Left colon (tissue), 2 donors: ENCODE measurements at places on chromosomes 3 and 15. TPM values are rescaled to one million over a fixed set of nuclear protein-coding genes. Genes with fewer than 3 reads are reported as not detected.

GRCh38 chr3:58559586-58559985, 17.6 kb downstream of the FAM107A start:
- no peak for DNase-seq

GRCh38 chr3:15460891-15461531, 33.6 kb downstream of the EAF1 start:
- DNase-seq, result no peak

The TMOD2 gene
- total RNA-seq, result 3.0 TPM

- no peak for DNase-seq
These were observed 105.0 kb downstream of the GRM7 start for GRCh38 chr3:6965881-6966280.

The NSMCE3 gene
- total RNA-seq, result 3.6 TPM

The HTR3E gene
- total RNA-seq, result 0.50 TPM

- DNase-seq, result peak; percentile 59
These were observed 854 bp downstream of the CLEC3B start for GRCh38 chr3:45026957-45027356.

The TM4SF18 gene
- 0.95 TPM for total RNA-seq

DNA sequence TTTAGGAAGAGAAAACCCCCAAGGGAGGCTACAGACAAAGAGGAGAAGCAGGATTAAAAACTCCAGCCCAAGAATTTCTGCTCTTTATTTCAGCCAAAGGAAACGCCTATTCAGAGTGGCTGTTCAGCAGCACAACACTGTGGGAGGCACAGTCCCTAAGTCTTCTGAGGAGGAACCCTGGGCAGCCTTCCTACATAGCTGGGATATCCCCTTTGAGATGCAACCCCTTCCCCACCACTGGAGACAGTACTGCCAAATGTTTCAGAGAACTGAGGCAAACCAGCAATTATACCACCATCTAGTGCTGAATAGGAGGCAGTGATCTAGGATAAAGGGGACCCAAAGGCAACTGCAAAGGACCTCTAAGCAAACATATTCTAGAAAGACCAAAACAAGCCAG, 168.1 kb downstream of the VPS13C start:
- no peak for DNase-seq

DNA sequence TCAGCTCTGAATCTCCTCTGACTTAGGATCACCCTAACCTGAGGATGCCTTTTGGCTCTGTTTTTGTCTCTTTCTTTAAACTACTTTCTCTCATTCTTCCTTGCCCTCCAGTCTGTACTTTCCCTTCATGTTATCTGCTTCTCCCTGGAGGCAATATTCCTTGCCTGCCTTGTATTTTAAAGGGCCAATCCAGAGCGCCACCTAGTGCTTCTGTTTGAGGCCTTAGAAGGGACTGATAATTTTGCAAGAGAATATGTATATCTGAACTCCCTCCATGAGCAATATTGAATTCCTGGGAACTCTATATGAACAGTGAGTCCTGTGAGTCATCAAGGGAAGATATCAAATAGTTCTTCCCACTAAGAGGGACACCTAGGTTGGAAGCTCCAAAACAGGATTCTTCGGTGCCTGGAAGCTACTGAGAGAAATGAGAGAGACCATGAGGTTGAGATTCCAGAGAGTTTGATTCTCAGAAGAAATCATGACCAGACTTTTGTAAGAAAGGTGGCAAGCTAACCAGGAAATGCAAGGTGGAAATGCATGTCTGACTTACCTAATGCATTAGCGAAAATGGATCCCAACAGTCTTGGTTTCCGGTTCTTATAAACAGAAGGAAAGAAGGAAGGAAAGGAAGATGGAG, 203.8 kb upstream of the CD96 start:
- peak; percentile 73 for DNase-seq

DNA sequence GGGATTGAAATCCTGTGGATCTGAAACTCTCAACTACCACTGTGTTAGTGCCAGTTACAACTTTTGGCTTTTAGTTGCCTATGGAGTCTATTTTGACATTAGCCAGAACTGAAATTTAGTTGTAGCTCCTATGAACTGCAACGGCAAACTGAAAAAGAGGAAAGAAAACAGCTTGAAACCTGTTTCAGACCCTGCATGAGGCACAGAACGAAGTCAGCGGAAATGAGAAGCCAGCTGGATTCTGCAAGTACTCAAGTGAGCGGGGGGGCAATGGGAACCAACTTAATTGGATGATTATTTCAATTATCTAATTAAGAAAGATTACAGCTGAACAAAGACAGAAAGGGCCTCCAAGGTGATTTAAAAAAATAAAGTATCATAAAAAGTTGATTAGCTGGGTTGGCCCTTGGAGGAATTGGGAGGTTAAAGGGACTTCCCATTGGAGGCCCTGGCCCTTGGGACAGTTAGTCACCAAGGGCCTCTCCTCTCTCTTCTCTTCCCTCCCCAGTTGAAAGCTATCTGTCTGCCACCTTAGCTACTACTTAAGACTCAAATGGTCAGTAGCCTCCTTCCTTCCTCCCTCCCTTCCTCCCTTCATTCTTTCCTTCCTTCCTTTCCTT, 352.1 kb downstream of the SHQ1 start:
- no peak for DNase-seq

- no peak for DNase-seq
These were observed 9.5 kb upstream of the MESP2 start for GRCh38 chr15:89766357-89767311.

The SLITRK3 gene
- 0.21 TPM for total RNA-seq

The KNG1 gene
- total RNA-seq, result 2.3 TPM

- no peak for DNase-seq
These were observed 47.4 kb downstream of the ZNF717 start for GRCh38 chr3:75737831-75738493.

- DNase-seq, result no peak
These were observed 28.3 kb downstream of the AQR start for GRCh38 chr15:34941185-34941698.

The LRTM1 gene
- total RNA-seq, result not detected

DNA sequence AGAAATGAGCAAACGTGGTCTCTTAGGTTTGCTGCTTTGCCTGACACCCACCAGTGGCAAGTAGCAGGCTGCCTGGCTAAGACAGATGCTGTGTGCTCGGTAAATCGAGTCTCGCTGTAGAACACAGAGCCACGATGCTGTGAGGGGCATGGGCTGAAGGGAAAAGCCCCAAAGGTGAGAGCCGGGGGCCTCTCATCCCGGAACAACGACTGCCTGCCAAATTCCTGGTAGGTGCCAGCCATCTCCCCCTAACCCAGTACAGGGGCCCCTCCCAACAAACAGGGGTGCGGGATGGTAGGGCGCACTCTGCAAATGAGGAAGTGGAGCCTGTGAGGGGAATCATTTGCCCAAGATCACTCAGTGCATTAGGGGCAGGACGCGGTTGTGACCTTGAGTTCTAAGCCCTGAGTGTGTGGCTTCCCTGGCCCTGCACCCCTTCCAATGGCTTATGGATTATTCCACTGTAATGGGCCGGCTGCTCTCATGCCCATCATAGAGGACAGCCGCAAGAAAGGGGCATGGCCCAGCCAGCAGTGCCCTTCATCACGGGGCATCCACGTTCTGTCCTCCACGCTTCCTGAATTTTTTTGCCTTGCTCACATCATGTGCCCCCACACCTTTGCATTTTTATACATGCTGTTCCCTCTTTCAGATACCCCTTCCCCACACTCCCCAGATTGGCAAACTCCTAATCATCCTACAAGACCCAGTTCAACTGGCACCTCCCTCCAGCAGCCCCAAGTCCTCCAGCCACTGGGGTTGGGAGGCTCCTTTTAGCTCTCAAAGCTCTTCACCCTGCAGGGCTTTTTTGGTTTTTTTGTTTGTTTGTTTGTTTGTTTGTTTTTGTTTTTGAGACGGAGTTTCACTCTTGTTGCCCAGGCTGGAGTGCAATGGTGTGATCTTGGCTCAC, 125.4 kb downstream of the NUP210 start:
- no peak for DNase-seq

- no peak for DNase-seq
These were observed 264.6 kb upstream of the TGFBR2 start for GRCh38 chr3:30341851-30342250.

DNA sequence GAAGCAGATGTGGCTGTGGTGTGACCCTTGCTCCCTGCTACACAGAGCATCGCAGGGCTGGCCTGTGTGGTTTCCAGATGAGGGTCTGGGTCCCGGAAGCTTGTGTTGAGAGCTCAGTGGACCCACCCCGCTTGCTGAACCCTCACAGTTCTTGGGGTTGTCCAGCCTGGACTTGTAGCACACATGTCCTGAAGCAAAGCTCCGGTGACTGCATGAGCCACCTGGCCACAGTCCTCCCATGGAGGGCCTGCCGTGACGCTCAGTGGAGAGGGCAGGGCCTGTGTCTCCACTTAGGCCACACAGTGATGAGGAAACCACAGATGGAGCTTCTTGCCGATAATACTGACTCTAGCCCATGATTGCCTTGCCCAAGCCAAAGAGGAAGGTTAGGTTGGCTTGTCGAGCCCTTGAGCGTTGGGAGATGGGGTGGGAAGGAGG, 62.6 kb downstream of the RGMA start:
- no peak for DNase-seq

DNA sequence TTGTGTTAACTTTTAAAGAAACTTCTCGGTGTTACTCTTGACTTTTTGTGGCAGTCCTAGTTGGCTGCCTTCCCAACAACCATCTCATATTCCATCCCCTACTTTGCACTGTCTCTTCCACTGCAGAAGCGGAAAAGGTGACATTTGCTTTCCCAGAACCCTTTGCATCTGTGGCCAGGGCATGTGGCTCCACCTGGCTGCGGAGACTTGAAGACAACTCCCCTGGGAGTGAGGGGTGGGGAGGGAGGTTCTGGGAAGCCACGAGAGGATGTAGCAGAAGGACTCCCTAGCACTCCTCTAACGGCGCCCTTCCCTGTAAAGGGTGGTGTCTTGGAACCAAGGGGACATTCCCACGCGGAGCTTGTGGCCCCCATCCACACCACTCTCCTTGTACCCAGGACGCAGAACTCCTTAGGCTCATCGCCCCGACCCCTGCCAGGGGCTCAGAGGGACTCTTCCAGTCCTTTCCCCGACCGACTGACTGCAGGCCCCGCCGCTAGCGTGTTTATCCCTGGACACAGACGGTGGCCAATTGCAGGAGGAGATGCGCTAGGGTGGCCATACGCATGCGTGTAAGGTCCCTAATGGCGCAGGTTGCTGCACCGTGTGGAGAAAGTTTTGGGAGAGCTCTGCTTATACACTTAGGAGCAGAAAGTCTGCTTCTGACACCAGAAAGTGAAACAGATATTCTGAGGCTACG, 33.2 kb upstream of the SECISBP2L start:
- no peak for DNase-seq

The COL7A1 gene
- 4.5 TPM for total RNA-seq

The LMCD1 gene
- 5.8 TPM for total RNA-seq

The TOP2B gene
- 78.1 TPM for total RNA-seq

GRCh38 chr15:58839485-58839884, 68.4 kb downstream of the MINDY2 start:
- DNase-seq, result no peak

GRCh38 chr3:73314151-73314951, 252.9 kb downstream of the EBLN2 start:
- DNase-seq, result no peak

- DNase-seq, result peak; percentile 14
These were observed 25.4 kb upstream of the TSEN2 start for GRCh38 chr3:12458901-12459300.

The COL8A1 gene
- total RNA-seq, result 2.3 TPM

- DNase-seq, result no peak
These were observed 84.1 kb downstream of the PIK3R4 start for GRCh38 chr3:130662501-130662996.

- no peak for DNase-seq
These were observed 193.3 kb upstream of the CTDSPL start for GRCh38 chr3:37668431-37668817.

GRCh38 chr3:12273045-12273695, 15.7 kb upstream of the PPARG start:
- no peak for DNase-seq

DNA sequence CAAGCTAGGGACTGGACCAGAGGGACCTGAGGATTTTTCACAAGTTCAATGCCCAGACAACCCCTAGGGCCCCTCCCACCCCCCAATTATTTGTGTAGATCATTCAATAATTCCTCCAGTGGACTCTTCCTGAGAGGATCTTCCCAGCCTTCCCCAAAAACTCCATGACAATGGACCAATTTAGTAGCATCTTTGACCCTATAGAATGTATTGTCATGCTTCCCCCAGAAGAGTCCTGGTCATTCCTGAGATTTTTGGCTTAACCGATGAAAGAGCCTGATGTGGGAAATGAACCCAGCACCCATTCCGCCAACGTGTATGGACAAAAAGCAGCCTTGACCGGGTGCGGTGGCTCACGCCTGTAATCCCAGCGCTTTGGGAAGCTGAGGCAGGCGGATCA, 119.2 kb upstream of the RNF7 start:
- no peak for DNase-seq

The CTXN2 gene
- total RNA-seq, result not detected

The MCTP2 gene
- 64.8 TPM for total RNA-seq

- peak; percentile 16 for DNase-seq
These were observed 105.2 kb upstream of the KLHL25 start for GRCh38 chr15:85899927-85900326.

The MRAS gene
- 6.3 TPM for total RNA-seq

DNA sequence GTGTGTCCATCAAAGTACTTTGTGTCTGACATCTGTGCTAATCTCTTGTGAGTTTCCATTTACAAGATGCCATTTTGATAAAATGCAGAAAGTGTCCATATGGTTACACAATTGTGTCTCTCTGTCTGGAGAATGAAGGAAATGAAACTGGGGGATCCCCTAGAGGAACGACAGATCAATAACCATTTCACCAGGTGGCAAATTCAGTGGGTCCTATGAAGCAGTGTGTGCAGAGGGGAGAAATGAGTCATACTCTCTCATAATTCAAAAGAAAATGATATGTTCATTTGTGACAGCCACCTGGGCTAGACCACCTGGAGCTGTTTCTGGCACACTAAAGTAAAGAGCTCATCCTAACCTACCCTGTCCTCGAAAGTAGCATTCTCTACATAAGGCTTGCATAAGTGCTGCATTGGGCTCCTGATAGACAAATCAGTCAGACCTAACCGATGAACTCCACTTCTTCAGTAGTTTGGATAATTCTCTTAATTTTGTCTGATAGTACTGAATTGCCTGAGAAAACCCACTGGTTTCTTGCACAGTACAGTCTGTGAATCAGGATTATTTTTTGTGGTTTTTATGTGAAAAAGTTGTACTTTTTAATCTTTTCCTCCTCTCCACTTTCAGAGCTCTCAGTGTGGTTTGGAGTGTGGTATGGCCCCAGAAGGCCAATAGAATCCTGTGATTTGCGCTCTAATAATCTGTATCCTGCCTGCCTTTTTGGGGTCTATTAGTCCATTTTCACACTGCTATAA, 10.3 kb upstream of the CD47 start:
- no peak for DNase-seq

DNA sequence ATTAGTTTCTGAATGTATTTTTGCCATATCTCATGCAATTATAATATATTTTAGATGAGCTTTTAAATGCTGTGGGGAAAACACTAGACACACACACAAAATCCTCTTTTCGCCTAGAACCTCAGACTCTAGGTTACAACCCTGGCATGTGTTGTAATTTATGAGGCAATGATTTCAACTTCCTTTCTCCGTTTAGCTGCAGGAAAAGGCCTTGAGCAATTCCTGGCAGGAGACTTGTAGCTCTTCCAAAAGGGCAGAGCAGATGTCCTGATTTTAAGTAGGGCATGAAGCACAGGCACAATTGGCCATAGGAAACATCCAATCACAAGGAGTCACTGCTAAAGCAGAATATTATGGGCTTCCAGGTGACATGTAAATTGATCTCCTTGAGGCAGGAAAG, 82.0 kb downstream of the GPR156 start:
- DNase-seq, result no peak

- no peak for DNase-seq
These were observed 49.5 kb upstream of the HACD2 start for GRCh38 chr3:123634149-123635051.

GRCh38 chr3:113092746-113093145, 102.0 kb downstream of the GTPBP8 start:
- DNase-seq, result no peak

GRCh38 chr3:171234298-171235010, 207.9 kb upstream of the SLC2A2 start:
- DNase-seq, result no peak
